ENCODE measurements at places on chromosomes 12 and 14. TPM values are rescaled to one million over a fixed set of nuclear protein-coding genes. Genes with fewer than 3 reads are reported as not detected.

DNA sequence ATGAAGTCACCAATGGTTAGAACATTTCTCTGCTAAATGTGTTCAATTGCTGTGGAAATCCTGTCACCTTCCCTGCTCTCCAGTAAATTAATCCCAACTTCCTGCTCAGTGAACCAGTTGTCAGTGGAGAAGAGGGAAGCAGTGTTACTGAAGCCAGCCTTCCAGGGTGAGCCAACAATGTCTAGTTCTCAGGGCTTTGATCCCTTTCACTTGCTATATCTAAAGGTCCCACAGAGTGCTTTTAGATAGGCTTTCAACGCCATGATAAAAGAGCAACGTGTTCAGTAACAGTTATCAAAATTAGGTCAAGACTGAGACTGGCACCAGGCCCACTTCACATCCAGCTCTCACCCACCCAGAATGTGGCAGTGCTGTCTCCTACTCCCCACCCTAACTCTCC lies 139.7 kb downstream of the KCNH5 start:
- no peak for DNase-seq

DNA sequence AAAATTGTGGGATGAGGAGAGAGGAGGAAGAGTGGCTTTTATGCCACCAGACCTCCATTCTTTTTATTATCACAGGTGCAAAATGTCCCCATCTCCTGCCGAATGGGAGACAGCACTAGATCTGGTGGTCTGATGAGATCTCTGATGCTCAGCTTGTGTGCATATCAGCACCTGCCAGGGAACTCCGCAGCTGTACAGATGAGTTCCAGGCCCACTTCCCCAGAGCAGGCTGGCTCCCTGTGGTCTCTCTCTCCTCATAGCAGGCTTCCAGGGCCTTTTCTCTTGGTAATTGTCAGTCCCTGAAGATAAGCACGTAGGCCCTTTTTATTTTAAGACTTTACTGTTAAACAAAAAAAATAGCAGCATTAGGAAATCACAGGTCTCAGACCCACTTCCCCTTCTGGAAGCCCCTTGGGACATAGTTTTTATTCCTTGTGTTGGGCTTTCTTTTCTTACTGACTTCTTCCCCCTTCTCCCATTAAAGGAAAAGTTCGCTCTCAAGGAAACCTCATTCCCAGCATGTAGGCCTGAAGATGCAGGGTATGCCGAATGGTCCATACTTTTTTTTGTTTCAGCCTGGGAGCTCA lies 4.5 kb upstream of the TBC1D30 start:
- no peak for DNase-seq

DNA sequence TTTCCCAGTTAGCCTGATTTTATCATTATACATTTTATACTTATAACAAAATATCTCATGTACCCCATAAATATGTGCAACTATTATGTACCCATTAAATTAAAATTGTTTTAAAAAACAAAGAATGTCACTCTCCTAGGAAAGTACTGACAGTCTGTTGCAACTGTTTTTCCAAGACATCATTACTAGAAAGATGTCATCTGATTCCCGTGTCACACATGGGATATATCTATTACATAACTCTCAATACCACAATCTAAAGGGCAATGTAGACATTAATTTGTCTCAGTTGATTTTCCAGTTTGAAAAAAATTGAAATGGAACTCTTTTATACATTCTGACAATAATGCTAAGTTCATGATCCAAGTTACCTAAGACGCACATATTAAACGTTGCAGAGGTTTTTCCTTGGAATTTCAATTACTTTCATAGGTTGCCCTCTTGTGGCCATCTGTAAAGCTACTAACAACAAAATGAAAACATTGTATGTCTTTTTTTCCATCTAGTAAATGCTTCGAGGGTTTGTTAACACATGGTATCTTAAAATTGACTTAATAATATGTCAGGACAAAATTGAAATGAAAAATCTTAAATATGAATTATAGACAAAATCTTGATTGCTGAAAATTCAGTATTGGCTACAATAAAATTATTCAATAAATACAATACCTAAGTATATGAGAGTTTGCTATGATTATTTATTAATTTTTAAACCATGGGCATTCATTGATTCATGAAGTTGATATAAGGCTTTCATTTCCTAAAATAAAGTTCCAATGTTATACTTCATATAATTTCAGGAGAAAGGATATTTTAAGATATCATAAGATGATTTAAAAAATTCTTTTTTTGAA lies 131.6 kb downstream of the PPFIA2 start:
- no peak for DNase-seq

DNA sequence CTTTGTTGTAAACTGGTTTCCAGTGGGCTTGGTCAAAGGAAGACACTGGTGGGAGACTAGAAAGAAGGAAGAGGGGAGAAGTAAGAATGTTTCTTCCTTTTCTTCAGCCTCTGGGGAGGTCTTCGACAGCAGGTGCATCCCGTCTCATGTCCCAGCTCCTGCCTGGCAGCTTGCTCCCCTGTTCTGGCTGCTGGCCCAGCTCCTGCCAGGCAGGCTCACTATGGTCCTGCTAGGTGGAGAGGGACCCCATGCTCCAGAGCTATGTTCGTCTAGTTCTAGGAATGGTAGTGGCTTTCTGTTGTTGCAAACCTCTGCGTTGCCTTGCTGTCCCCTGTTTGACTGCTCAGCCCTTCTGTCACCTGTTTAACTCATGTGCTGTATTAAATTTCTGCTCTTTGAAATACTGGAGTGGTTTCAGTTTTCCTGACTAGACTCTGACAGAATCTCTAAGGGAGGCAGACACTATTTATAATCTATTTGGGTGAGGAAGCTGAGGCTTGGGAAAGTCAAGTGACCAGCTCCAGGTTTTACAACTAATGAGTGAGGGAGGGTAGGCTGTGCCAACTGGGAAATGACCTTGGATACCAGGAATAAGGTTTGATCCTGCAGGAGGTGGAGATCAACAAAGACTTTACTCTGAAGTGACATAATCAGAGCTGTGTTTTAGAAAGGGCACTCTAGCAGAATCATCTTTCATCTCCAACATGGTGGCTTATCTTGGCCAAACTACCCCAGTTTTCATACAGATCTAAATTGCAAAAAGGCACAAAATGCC lies 94.7 kb upstream of the DDHD1 start:
- no peak for DNase-seq

GRCh38 chr14:62066304-62066703 lies 304.1 kb downstream of the SNAPC1 start:
- no peak for DNase-seq

DNA sequence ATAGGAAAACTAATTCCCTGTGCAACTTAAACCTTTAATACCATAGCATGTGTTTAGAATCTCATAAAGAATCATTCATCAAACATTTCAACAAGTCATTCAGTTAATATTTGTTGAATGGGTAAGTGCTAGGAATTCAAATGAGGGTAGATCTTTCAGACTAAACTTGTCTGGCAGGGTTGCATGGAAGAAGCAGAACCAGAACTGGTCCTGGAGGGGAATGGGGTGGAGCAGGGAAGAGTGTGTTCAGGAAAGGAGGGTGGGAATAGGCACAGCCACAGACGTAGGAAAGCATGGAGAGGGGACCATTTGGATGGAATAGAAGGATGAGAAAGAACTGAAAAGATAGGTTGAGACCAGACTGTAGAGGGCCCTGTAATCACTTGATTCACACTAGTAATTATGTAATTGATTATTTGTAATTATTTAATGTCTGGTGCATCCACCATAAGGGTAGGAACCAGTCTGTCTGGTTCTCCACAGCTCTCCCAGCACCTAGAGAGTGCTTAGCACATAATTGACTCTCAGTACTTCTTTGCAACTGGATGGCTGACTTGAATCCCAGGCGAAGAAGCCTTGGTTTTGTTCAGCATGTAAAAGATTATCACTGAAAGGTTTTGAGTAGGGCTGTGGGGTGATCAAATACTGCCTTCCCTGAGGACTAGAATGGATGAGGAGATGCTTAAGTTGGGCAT lies 3.0 kb upstream of the MAP3K9 start:
- DNase-seq, result no peak

R3HDM2 gene
- 27.4 TPM for polyA plus RNA-seq

PROX2 gene
- polyA plus RNA-seq, result not detected

PLEKHG7 gene
- polyA plus RNA-seq, result not detected
